Activated CD4-positive, alpha-beta T cell treated with anti-CD3 and anti-CD28 coated beads for 24 hours (primary cell): ENCODE measurements at places on chromosomes 5 and 9.

- DNase-seq, result no peak
Observed at GRCh38 chr5:95261437-95262175, 23.3 kb downstream of the MCTP1 start.

DNA sequence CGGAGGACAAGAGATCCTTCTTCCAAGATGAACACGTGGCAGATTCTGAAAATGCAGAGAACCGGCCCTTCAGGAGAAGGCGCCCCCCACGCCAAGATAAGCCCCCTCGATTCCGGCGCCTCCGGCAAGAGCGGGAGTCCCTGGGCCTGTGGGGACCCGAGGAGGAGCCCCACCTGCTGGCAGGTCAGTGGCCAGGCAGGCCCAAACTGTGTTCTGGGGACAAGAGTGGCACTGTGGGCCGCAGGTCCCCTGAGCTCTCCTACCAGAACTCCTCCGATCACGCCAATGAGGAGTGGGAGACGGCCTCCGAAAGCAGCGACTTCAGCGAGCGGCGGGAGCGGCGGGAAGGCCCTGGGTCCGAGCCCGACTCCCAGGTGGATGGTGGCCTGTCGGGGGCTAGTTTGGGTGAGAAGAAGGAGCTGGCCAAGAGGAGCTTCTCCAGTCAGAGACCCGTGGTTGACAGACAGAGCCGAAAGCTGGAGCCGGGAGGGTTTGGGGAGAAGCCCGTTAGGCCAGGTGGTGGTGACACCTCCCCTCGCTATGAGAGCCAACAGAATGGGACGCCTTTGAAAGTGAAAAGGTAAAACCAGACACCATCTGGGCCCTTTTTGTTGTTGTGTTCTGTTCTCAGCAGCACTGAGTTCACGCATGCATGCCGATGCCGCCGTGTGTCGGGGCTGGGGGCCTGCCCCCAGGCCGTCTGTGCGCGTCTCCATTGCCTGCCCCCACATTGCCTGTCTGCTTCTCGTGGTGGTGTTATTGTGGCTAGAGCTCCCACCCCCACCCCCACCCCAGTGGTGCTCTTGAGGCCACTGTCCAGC lies 26.6 kb upstream of the POMT1 start:
- no peak for DNase-seq

- DNase-seq, result no peak
Observed at GRCh38 chr5:54860321-54860720, 125.1 kb downstream of the ESM1 start.

DNA sequence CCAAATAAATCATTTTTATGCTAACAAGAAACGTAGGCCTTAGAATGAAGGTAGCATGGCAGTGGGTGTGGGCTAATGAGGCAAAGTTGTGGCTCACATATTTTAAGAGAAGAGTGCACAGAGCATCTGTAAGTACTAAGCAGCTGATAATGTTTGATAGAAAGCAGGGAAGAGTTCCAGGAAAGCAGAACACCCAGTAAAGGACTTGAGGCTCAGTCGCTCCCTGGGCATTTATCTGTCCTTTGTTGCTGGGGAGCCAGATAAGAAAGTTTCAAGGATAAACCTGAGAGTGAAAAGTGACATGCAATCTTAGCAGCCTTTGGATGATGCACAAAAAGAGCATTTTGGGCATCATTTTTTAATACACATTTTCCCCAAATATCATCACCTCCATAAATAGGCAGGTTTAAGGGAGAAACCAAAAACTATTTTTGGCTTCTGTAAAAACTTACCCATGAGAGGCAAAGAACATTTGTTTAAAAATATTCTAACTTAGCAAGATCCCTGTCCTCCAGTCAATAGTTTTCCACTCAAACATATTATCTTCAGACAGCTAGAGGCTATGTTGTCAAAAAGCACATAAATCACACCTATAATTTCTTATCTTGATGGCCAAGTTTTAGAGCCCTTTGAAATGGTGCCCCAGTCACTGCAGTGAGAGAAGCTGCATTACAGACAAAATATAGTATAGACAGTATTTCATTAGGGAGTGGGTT lies 3.4 kb downstream of the FREM1 start:
- no peak for DNase-seq

GRCh38 chr5:83576341-83576740 lies 104.8 kb downstream of the VCAN start:
- DNase-seq, result no peak

- no peak for DNase-seq
Observed at GRCh38 chr5:33816791-33817190, 75.0 kb downstream of the ADAMTS12 start.

GRCh38 chr5:139903795-139904565 lies 108.4 kb downstream of the PSD2 start:
- no peak for DNase-seq

GRCh38 chr5:127830157-127830556 lies 127.0 kb downstream of the CCDC192 start:
- no peak for DNase-seq

- DNase-seq, result no peak
Observed at GRCh38 chr5:97501286-97501964, 318.4 kb upstream of the RIOK2 start.

- DNase-seq, result no peak
Observed at GRCh38 chr5:154478224-154478565, at the start of gene HAND1. HAND1 (minus strand) TSS chr5:154478227; CDS start chr5:154478008, 219 bp downstream.

GRCh38 chr5:180602481-180603075 lies 11.3 kb upstream of the SCGB3A1 start:
- no peak for DNase-seq

DNA sequence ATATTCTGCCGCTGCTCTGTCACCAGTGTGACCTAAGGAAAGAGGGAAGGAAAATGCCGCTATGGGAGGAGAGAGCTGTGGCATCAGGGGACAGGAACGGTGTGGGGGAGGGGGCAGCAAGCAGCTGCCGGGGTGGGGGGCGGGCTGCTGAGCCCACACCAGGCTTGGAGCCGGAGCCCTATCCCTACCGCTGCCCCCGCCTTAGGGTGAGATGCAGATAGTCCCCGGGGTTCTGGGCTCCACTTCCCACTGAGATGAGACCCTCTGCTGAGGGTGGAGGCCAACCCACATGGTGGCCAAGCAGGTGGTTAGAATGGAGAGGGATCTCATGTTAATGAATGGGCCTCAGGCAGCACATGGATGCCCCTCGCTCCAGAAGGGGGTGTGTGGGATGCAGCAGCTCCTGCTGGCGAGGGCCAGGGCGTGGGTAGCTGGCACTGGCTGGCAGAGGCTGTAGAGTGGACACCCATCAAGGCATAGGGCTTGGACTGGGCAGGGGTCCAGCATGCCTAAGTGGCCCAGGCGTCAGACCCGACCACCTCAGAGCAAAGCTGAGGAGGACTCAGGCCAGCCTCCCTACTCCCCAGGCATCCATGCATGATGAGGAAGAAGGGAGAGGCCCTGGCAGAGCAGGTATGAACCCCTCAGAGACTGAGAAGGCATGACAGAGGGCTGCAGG lies 131.5 kb downstream of the ZNF354C start:
- DNase-seq, result no peak

DNA sequence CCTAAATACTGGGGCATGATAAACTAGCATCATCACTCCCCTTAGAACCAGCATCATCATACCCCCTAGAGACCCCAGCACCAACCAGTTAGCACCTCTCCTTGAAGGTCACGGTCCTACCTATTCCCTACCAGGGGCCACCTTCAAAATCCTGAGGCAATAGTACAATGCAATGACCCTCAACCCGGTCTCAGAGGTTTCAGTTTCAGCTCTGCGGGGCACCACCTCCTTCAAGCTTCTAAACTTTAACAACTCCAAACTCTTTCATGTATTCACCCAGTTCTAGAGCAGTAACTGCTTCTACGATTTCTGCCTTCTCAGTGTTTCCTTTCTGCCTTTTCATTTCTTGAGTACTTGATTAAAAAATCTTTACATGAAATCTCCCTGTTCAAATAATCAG lies 130.1 kb upstream of the EPB41L4A start:
- DNase-seq, result no peak

GRCh38 chr9:88737031-88737430 lies 202.1 kb downstream of the NXNL2 start:
- no peak for DNase-seq

GRCh38 chr5:65141493-65141892 lies 340.2 kb downstream of the ADAMTS6 start:
- DNase-seq, result no peak

DNA sequence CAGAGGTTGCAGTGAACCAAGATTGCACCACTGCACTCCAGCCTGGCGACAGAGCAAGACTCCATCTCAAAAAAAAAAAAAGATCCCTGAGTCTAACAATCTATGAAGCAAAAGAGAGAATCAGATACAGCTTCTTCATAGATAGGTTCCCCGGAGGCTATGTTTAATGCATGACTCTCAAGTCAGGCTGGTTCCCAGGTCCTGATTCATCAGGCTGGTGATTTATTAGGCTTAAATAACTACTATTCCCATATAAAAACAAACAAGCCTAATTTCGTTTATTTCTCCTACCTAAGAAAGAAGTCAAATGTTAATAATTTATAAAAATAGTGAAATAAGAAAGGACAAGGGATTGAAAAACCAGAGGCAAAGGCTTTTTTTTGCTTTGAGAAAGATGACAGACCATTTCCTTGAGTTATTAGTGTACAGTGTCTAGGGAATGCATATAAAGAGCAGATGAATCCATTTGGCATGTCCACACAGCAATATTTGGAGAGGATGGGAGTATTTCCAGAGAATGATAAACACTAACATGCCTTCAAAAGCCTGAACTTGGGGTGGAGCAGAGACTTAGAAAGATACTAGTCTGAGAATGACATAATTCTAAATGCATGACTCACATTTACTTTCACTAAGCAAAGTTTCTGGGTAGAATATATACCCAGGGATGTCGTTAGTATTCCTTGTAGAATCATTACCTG lies 115.3 kb downstream of the NREP start:
- no peak for DNase-seq

DNA sequence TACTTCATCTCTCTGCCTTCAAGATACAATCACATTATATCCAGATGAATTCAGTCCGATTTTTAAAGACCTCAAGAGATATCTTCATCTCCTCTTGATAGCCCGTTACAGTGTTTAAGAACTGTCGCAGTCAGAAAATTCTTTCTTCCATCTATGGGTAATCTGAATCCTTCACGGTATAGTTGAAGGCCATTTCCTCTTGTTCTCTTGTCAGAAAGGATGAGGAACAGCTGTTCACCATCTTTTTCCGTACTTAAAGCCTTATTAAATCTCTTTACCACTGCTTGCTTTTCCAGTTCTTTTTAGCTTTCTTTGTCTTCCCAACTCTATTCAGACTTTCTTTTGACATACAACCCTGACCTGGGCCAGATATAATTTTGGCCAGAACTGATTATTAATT lies 121.8 kb downstream of the XRCC4 start:
- DNase-seq, result no peak

DNA sequence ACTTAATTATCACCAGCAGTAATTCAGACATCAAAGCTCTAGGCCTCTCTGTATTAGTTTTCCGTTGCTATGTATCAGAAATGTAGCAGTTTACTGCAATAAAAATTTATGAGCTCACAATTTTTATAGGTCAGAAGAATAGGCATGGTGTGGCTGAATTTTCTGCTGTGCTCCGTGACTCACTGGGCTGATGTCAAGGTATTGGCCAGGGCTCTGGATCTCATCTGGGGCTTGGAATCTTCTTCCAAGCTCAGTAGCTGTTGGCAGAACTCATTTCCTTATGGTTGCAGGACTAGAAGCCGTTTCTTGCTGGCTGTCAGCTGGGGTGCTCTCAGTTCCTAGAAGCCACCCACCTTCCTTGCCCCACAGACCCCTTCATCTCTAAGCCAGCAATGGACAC lies 66.3 kb downstream of the PSAT1 start:
- no peak for DNase-seq

DNA sequence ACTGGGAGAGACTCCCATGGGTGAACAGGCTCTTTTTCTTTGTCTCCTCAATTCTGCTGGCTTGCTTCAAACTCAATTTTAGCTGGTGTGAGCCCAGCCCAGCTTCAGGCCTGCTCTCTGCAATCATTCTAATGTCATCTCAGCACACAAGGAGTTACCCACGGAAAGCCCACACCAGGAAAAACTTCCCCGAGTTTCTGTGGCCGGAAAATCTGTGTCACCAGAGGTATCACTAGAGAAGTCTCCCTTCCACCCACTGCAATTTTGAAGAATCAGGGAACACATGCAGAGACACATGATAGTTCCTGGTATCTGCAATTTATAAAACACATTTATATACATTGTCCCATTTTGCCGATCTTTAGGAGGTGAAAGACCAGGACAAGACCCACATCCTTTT lies 13.5 kb upstream of the NDFIP1 start:
- peak; percentile 65 for DNase-seq

DNA sequence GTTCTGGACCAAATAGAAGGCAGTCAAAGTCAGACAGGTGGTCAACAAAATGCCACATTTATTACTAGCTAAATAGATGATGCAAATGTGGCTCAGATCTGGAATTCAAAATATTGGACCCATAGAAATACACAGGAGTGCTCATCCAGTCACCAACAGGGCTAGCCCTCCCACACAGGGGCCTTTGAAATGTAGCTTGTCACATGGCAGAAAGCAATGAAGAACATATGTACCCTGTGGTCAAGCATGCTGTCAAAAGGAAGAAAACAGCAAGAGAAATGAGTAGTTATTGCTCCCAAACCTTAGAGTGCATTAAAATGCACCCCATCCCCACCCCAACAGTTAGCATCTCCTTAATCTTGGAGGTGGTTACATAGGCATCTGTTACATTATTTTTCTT lies 20.9 kb upstream of the CCDC112 start:
- no peak for DNase-seq

DNA sequence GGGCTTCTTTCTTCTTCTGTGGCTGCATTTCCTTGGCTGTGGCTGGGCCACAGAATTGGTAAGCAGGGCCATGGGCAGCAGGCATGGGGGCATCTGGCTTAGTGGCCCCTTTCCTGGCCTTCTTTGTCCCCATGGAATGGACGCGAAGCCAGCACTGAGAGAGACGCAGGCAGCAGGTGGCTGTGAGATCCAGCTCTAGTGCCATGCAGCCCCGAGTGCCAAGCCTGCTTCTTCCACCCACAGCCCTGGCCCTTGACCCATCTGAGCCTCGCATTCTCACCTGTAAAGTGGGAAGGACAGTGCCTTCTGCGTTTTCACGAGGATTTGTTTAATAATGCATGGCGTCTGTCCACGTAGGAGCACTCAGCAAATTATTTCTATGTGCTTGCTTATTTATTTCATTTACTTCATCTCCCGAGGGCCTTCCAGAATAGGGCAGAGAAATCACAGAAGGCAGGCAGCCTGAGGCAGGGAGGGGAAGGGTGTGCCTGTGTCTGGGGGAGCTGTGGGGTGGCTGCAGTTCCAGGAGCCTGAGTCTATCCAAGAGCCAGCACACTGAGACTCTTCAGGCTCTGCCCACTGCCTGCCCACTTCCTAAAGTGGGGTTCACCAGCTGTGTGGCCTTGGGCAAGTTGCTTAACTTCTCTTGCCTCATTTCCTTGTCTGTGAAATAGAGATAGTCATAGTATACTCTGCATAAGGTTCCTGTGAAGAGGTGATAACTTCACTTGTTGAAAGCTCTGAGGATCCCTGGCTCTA lies 55.2 kb downstream of the NTNG2 start:
- no peak for DNase-seq

DNA sequence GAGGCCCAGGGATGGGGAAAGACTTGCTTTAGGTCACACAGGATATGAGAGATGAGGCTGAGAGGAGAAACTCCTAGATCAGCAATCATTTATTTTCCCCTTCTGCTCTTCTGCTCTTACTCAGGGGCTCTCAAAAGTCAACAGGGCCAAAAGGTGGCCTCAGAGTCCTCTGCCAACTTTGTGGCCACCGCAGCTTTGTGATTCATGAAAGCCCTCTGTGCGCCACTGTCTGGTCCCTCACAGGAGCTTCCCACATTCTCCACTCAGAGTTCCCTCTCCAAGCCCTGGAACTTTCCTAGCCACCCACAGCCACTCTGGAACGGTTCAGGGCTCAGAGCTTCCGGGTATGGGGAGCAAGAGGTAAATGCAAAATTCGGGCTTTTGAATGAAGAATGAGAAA lies 82.4 kb downstream of the COL27A1 start:
- DNase-seq, result no peak
